Left lobe of liver (tissue), 2 donors: ENCODE measurements at places on chromosomes 13 and 19.
A peak's percentile ranks its signal among the peaks of the same experiment; 100 is the strongest.

DNA sequence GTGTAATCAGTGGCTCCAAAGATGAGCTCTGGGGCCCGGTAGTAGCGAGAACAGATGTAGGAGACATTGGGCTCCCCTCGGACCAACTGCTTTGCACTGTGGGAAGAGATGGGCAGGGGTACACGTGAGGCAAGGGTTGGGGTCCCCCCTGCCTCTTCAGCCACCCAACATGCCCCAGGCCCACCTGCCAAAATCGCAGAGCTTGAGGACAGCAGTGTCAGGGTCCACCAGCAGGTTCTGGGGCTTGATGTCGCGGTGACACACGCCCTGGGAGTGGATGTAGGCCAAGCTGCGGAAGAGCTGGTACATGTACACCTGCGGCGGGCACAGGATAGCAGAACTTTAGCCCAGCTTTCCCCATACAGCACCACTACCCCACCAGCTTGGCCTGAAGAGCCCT, 8.0 kb downstream of the GSK3A start:
- DNase-seq, result no peak

- no peak for DNase-seq
Observed at GRCh38 chr13:67932991-67933390, 702.9 kb upstream of the PCDH9 start.

DNA sequence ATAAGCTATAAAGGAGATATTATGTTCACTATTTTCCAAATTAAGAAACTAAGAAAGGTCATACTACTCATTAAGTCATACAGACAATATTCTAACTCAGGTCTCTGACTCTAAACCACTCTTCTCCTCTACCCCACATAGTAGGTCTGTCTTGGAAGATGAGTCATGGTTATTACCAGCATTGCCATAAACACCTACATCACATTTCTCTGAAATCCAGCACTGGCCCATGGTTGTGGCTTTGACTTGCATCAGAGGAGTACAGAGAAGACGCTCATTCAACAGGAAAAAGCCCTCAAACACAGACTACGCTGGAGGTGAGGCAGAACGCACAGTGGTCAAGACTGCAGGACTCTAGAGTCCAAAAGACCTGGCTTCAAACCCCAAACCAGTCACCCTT, 476.8 kb downstream of the COG6 start:
- no peak for DNase-seq

- no peak for DNase-seq
Observed at GRCh38 chr19:35153701-35154524, 622 bp upstream of the FXYD5 start.

DNA sequence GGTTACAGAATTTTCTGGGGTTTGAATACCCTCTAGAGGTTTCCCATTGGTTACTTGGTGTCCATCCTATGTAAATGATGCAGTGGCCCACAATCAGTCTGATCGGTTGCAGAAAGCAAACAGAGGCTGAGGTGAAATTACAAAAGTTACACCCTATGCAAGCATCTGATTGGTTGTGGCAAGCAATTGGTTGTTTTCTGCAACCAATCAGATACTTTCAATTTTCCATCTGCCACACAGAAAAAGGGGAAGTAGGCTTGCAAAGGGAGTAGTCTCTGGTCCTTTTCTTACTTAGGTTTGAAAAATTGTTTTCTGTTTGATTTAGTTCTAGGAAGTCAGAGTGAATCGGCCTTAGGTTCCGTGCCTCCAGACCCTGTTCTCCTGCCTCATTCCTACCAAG, 93.1 kb downstream of the WTIP start:
- DNase-seq, result no peak

DNA sequence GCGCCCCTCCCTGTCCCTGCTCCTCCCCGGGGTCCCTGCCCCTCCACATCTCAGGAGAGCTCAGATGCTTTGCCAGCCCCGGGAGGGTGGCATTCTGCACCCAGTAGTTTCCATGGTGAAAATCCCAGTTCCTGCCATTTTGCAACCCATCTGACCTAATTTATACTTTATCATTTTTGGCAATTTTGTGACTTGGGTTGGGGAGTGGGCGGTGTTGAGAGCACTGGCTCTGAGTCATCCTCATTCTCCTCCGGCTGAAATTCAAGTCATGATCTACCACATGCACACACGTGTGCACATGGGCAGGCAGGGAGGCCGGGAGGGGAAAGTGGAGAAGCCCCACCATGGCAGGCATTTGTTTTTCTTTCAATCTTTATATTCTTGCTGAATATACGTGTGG, 208.6 kb downstream of the URI1 start:
- no peak for DNase-seq

DNA sequence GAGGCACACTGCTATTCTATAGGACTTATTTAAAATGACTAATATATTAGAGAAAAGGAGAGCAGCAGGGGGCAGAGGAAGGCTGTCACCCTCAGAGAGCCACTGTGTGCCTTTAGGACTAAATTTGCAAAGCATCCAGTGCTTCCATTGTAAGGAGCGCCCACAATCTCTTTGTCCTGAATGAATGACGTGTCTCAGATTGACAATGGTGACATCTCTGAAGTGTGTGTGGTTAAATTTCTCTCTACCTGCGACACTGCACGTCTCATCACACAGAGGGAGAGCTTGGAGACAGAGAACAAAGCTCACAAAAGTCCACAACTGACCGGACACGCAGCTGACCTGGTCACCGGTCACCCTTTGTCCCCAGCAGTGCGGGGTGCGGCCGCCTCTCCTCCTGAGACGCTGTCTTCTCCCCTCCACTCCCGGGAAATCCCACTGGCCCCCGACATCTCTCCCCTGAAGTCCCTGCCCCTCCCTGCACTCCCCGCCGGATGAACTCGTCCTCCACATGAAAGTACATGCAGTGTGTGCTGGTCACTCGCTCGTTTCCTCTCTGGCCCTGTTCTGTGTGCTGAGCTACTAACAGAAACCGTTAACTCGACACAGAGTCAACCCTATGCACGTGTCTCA, 107.2 kb downstream of the RAB20 start:
- no peak for DNase-seq

DNA sequence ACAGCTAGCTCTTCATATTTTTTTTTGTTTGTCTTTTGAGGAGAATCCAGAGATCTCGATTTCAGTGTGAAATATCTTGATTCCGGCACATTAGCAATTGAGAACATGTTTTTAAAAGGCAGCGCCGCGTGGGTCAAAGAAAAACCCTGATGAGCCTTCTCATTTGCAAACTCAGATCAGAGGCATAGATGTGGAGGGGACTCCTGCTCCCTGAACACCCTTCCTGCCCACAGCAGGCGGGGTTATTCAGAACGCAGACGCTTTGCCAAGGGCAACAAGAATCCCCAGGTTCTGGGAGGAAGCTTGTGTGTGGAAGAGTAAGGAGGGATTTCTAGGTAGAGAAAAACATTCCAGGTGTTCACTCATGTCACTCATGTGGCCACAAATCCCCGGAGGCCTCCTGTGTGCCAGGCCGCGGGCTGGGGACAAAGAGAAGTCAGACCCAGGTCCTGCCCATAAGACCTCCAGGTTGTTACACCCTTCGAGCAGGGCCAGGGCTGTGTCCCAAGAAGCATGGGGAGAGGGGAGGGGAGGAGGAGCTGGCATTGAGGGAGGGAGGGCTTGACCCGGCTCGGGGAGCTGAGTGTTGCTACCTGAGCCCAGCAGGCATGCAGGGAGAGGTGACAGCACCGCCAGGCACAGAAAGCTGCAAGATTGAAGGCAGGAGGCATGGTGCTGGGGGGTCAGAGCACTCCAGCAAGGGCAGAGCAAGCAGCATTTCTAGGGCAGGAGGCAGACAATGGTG, 15.9 kb upstream of the IGLON5 start:
- DNase-seq, result no peak

- DNase-seq, result no peak
Observed at GRCh38 chr13:31638577-31638976, 100.7 kb upstream of the RXFP2 start.

DNA sequence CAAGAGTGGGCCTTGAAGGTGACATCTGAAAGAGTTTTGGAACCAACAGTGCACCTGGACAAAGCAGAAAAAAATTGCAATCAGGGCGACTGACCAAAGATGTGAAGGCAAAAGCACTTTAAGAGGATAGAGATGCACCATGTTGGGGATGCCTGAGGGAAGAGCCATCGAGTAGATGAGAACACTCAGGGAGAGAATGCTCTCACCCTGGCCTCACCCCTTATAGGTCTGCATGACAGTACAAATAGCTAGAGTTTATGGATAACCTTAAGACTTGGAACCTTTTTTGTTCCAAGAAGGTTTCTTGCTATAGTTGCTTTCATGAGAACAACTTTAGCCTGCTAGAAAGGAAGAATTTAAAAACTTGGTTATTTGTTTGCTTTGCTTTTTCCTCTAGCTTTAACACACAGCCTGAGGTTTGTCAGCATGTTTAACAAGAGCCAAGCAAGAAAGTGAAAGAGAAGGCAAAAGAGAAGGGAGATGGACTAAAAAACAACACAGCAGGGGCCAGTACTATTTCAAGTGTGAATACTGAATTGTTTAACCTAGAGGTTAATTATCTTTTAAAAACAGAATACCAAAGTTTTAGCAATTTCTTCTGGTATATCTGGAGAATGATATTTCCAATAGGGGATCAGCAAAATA, 418.9 kb downstream of the DIAPH3 start:
- DNase-seq, result no peak

- DNase-seq, result peak; percentile 77
Observed at GRCh38 chr19:2227415-2228156, 8.5 kb downstream of the PLEKHJ1 start.

DNA sequence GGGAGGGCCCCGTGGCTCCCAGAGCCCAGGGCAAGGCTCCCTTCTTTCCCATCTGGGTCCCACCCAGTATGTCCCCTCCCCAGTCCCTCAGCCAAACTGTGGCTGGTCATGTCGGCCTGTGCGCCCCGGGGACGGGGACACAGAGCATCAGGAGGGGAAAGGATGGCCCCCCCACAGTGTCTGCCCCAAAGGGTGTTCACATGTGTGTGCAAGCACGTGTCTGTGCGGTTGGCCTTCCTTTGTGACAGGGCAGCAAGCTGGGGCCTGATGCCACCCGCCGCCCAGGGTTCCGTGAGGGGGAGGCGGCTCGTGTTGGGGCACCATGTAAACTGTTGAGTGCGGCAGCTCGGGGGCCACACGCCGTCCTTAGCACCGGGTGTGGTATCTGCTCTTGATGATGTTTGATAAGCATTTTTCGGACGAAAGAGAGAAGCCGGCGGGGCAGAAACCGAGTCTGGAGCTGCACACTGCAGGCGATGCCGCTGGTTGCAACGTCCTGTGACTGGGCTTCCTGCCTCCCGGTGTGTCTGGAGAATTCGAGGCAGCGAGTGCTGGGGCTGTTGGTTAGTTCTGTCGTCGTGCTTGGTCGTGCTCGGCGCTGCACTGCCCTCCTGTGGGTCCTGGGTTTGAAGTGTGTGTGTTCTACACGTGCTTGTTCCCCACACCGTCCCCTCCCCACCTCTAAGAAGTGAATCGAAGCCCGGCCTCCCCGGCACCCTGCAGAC, 18.4 kb downstream of the GNA11 start:
- no peak for DNase-seq

DNA sequence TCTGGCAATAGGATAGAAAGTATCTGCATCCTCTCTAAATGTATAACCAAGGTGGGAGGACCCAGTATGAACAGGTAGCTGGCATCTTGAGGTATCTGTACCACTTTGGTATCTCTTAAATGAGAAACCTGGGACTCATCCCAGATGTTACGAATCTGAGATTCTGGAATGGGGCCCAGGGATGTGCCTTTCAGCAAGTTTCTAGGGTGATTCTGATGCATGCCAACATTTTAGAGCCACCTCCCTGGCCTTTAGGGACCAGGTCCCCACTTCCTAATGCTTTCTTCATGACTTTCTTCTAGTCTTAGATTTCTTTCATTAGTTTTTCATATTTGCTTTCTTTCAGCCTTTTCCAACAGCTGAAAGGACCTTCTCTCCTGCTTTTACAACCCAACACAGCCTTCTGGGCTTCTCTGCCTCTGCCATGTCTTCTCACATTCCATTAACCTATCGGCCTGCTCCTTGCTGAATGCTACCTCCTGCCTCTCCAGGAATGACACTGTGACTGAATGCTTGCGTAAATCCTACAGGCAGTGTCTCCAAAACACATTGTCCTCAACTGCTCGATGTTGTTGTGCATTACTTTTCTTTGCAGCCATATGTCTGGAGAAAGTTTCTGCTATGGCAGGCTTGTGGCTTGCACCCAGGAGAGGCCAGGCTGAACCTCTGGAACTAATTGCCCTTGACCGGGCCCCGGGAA, 284.0 kb downstream of the DNAJC15 start:
- DNase-seq, result no peak
